ENCODE measurements at places on chromosomes 3 and 15.

DNA sequence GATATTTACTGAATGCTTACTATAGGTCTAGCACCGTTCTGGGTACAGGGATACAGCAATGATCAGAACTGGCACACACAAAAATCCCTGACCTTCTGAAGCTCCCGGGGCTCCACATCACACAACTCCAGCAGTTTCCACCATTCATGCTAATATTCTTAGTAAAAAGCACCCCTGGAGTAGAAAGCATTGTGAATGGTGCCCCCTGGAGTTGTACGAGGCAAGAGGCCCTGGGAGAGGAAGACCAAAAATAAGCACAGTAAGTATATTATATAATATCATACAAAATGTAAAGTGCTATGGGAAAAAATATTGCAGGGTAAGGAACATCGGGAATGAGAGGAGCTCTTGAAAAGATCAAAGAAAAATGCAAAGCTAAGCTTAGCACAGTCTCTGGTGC is 790 bp upstream of the SRGAP3 start:
- no peak for DNase-seq

GRCh38 chr3:126313166-126313565 is 44.0 kb downstream of the KLF15 start:
- DNase-seq = no peak

GRCh38 chr3:53174346-53175250 is 13.6 kb downstream of the PRKCD start:
- DNase-seq = no peak

DNA sequence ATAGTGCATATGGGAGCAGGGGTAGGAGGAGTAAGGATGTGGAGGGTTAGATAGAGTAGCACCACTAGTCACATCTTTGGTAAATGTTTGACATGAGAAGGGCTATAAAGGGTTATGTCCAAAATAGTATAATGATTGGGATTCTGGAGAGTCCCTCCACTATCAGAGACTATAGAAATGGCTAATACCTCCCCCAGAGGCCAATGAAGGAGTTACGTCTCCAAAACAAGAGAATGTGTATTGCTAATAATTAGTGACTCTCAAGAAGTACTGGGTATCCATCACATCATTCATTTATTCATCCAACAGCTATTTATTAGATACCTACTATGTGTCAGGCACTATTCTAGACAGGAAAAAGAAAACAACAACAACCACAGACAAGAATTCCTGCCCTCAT is 203.7 kb upstream of the UMPS start:
- DNase-seq = no peak

- no peak for DNase-seq
Observed at GRCh38 chr15:64686130-64686735, 89.2 kb downstream of the RBPMS2 start.

- no peak for DNase-seq
Observed at GRCh38 chr3:95297581-95297980, 1234.7 kb downstream of the NSUN3 start.

GRCh38 chr3:43194490-43195114 is 88.7 kb upstream of the POMGNT2 start:
- no peak for DNase-seq

DNA sequence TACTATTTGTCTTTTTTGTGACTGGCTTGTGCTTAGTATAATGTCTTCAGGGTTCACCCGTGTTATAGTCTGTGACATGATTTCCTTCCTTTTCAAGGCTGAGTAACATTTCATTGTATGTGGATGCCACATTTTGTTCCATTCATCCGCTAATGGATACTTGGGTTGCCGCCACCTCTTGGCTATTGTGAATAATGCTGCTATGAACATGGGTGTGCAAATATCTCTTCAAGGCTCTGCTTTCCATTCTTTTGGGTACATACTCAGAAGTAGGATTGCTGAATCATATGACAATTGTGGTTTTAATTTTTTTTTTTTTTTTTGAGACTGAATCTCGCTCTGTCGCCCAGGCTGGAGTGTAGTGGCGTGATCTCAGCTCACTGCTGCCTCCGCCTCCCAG is 15.4 kb downstream of the CRTC3 start:
- DNase-seq = no peak

- no peak for DNase-seq
Observed at GRCh38 chr15:57323806-57324589, 52.3 kb upstream of the CGNL1 start.

GRCh38 chr3:57048052-57048671 is 12.3 kb upstream of the SPATA12 start:
- no peak for DNase-seq

- DNase-seq = no peak
Observed at GRCh38 chr15:66007663-66008262, 138.5 kb downstream of the RAB11A start.

- DNase-seq = no peak
Observed at GRCh38 chr3:184237807-184238206, 8.4 kb downstream of the VWA5B2 start.

DNA sequence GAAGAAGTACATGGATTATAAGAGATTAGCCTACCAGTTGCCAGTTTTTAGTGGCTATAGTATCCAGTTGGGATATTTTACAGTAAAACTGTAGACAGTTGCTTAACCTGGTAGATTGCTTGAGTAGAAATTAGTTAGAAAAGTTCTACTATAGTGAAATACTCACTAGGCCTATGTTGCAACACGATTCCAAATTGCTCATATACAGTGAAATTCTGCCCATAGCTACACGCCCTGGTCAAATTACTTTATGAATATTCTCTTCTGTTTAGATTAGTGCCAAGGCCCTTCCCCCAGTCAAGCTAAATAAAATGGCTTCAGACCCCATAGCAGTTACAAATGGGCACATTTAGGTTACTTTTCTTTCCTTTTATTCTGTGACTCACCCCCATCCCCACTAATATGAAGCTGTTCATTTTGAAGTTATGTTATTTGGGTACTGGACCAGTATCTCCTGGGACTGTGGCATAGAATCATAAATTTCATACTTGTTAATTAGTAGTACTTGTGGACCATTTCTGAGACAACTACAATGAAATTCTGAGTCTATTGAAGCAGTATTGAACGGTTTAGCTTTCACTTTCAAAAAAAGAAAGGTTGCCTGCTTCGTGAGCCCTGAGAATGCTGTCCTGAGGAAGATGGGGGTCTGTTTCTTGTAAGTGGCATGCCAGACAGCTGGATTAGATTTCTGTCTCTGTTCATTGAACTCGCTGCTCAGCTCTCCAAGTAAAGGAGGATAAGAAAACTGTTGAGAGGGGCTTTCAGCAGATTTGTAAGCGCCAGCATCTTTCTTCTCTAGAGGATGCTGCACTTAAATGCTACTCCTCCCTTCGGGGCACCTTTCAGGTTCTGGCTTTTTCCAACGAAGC is 65.8 kb upstream of the CFAP20DC start:
- DNase-seq = no peak
